Amygdala (tissue), 56 donors: ENCODE measurements at places on chromosomes 6 and 20.
A peak's percentile ranks its signal among the peaks of the same experiment; 100 is the strongest.

DNA sequence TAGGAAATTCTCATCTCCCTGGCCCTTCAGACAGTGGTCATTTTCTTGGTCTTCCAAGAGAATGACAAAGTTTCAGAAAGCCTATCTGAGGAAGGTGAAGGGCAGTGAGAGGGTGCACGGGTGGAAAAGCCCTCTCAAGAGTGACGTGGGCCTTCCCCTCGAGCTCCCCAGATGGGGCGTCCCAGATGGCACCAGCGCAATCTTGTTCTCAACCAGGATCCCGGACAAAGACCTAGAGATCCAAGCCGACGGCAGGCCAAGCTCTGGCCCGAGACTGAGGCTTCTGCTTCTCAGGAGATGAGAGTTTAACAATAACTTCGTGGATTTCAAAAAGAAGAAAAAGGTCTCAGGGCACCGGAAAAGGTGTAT is 797 bp upstream of the ZNF133 start:
- no peak for DNase-seq

- DNase-seq: no peak
These were observed 12.2 kb downstream of the LYRM4 start for GRCh38 chr6:5248302-5249098.

GRCh38 chr20:63509088-63509564 is 10.2 kb upstream of the EEF1A2 start:
- DNase-seq: no peak

DNA sequence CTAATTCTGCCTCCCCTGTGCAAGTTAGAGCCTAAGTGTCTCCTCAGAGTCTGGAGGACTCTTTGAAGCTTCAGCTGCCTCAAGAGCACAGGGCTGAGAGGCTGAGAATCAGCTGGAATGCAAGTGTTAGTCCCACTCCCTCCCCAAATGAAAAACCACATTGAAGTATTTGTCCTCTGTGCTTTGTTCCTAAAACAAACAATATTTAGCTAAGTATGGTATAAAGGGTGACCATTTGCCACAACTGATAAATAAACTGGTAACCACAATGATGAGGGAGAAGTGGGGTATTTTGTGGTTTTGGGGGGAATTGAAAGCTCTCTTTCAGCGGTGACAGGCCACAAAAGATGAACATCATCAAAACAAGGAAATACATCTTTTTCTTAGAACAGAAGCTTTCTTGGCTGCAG is 91.7 kb upstream of the HDDC2 start:
- DNase-seq: no peak

DNA sequence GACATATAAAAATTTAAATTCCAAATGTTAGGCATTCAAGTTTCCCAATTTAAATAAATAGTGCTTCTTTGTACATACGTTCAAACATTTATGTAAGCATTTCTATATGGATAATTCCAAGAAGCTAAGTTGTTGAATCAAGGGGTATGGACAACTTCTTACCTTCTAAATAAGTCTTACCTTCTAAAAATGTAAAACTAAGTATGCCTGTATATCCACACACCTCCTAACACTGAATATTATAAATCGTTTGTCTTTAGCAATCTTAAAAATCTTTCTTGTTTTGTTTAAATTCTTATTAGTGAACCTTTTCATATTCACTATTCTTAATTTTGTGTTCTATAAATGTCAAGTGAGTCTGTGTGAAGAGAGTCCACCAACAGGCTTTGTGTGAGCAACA is 2.5 kb upstream of the ZSCAN16 start:
- no peak for DNase-seq

DNA sequence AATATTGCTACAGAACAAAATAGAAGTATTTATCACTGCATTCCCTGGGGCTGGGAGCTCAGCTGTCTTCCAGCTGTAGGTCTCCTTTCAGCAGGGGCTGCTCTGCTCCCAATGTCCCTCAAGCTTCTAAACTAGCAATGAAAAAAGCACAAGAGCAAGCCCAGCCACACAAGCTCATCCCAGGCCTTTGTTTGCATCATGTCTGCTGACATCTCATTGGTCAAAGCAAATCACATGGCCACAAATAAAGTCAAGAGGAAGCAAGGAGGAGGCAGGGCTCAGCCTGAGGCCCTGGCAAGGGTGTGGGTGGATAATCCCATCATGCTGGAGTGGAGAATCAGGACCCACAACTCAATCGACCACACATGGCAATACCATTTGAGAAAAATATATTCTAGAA is 2.2 kb upstream of the BFSP1 start:
- no peak for DNase-seq

DNA sequence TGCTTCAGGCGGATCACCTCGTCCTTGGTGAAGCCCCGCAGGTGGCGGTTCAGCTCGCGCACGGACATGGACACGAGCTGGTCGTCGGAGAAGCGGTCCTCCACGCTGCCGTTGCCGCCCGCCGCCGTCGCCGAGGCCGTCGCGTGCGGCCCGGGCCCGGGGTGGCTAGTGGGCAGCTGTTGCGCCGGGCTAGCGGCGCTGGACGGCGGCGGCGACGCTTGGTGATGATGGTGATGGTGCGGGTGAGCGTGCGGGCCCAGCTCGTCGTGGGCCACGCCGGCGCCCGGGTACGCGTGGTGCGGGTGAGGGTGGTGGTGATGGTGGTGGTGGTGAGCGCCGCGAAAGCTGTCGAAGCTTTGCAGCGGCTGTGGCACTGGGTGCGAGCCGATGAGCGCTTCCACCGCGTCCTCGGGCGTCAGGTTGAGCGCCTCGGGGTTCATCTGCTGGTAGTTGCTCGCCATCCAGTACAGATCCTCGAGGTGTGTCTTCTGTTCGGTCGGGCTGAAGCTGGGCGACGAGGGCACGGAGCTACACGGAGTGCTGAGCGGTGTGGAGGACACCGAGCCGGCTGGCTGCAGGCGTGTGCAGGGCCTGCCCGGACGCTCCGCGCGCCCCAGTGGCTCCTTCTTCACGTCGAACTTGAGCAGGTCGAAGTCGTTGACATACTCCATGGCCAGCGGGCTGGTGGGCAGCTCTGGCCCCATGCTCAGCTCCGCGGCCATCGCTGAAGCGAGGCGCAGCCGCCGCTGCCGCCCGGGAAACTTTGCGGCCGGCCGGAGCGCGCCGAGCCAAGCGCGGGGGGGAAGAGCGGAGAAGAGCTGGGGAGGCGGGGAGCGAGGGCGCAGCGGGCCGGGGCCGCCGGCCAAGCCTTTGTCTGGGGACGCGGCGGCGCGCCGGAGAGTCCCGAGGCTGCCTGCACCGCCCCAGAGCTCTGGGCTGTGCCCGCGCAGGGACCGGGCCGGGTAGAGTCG is 622 bp downstream of the MAFB start:
- DNase-seq: no peak

GRCh38 chr6:167678102-167679101 is 148.3 kb upstream of the AFDN start:
- DNase-seq: peak; percentile 49

GRCh38 chr6:150152891-150153876 is 10.3 kb downstream of the PPP1R14C start:
- no peak for DNase-seq

DNA sequence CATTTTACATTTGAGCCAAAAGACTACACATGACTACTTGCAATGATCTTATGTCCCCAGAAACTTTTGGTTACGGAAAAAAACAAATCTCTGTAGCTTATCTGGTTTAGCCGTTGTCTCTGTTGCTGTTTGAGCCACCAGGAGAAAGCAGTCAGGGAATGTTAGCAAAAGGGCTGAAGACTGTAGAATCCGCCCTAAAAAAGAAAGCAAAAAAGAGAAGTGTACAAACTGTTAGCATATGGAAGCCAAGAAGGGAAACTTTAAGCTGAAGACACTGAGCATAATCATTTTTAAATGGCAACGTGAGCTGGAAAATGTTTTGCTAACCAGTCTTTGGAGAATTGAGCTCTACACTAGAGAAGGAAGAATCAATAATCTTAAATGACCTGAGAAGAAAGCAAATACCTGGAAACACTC is 69.9 kb upstream of the MYLIP start:
- no peak for DNase-seq

GRCh38 chr6:168088161-168089053 is 9.4 kb upstream of the FRMD1 start:
- DNase-seq: peak; percentile 10

- peak; percentile 25 for DNase-seq
These were observed 47.2 kb downstream of the RRBP1 start for GRCh38 chr20:17634661-17635331.

DNA sequence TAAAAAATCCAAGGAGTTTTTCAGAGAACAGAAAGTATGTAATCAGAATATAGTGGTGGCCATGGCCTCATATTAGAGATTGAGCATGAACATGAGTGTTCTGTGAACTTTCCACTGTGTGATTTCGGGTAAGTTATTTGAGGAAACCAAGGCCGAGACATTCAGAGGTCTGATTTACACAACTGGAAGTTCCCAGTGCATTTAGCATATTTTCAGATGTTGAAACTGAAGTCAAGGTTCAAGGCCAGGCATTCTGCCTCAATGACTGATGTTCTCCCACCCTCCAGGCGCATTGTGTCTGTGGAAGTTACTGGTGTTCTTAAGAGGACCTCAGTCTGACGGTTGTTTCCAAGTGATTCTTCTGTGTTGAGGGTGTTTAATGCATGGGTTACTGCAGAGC is 26.2 kb downstream of the RNF144B start:
- DNase-seq: no peak

- no peak for DNase-seq
These were observed 113.6 kb upstream of the ZFP64 start for GRCh38 chr20:52305024-52305645.

DNA sequence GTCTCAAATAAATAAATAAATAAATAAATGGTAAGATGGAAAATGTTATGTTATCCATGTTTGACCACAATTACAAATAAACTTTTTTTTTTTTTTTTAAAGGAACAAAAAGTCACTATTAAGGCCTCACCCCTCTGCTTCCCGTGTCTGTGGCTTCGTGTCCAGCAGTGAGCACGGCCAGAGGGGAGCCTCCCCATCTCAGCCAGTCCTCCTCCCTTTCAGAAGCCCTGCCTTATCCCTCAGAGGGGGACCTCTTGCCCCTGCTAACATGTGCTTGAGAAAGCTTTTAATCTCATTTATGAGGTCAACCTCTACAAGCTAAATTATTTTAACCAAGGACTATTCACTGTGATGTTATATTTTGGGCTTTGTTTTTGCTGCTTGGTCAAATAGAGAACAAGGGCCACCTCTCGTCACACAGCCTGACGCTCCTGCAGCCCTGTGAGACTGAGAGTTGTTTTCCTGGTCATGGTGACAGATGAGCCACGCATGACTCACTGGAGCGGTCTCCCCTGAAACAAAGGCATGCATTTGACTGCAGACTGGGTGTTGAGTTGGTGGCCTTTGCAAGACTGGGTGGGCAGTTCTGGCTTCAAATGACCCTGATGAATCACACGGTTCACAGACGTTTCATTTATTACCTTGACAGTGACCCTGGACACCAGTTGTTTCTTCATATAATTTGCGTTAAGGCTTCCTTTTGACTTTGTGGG is 131.8 kb downstream of the TIAM2 start:
- DNase-seq: no peak

GRCh38 chr20:21615617-21616080 is 89.8 kb upstream of the PAX1 start:
- peak; percentile 74 for DNase-seq

- no peak for DNase-seq
These were observed 126.0 kb upstream of the TOP1 start for GRCh38 chr20:40902661-40903060.

- no peak for DNase-seq
These were observed 147.9 kb downstream of the HAO1 start for GRCh38 chr20:7792150-7792869.

GRCh38 chr6:11813606-11814005 is 35.0 kb upstream of the ADTRP start:
- DNase-seq: no peak

GRCh38 chr20:54078296-54078984 is 8.0 kb upstream of the BCAS1 start:
- no peak for DNase-seq

DNA sequence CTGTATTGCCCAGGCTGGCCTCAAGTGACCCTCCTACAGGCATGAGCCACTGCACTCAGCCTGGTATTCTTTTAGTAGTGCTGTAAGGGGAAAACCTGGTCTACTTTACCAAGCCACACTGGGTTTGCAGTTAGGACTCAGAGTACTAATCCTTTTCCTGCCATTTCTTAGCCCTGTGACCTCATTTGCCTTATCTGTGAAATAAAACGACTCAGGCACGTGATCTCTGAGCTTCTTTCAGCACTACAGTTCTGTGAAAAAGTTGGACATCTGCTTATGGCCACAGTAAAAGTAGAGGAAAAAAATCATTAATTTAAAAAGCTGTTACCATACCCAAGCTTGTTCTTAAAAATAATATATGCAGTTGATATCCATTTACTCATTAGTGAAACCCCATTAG is 1007.5 kb downstream of the KIF16B start:
- no peak for DNase-seq

GRCh38 chr20:41307021-41307420 is 10.5 kb downstream of the ZHX3 start:
- DNase-seq: no peak

DNA sequence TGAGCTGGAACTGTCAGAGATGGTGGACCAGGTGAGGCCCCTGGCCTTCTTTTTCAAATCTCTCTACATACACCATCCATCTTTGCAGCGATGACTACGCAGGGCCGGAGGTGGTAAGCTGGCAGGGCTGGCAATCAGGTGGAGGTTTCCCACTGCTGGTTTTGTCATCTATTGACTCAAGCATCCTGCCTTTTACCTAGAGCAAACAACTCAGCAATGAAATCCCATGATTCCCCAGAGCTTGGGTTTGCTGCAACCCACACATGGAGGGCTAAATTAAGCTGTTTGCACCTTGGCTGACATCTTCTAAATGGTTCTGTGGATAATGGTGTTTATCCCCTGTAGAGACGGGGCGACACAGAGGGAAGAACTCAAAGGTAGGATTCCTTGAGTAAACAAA is 170.2 kb downstream of the SCP2D1 start:
- DNase-seq: no peak

DNA sequence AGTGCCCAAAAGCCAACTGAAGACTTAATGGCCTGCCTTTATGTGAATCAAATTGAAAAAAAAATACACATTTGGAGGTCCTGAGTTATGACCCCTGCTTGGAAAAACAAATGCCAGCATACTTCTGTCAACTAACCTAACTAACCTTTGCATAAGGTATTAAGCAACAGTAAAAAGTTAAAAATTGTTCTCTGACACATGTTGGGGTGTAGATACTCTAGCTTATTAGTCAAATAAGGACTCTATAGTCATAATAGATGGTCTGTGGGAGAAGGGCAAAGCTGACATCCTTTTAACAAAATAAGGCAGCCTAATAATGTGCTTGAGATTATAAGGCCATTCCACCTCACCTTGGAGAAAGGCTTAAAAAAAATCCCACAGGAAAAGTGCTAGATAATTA is 140.5 kb downstream of the HIVEP2 start:
- no peak for DNase-seq
